Hepatic stellate cell (primary cell): ENCODE measurements at places on chromosomes 3 and 15.
A peak's percentile ranks its signal among the peaks of the same experiment; 100 is the strongest.

DNA sequence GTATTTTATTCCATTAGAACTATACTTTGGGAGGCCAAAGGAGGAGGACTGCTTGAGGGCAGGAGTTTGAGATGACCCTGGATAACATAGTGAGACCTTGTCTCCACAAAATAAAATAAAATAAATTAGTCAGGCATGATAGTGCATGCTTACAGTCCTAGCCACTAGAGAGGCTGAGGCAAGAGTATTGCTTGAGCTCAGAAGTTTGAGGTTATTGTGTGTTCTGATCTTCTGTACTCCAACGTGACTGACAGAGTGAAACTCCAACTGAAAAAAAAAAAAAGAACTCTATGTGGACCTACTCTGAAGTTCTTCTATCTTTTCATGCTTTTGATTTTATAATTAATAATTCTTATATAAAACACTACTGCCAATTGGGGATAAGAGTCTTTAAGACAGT, 1560.0 kb upstream of the GBE1 start:
- DNase-seq, result no peak

DNA sequence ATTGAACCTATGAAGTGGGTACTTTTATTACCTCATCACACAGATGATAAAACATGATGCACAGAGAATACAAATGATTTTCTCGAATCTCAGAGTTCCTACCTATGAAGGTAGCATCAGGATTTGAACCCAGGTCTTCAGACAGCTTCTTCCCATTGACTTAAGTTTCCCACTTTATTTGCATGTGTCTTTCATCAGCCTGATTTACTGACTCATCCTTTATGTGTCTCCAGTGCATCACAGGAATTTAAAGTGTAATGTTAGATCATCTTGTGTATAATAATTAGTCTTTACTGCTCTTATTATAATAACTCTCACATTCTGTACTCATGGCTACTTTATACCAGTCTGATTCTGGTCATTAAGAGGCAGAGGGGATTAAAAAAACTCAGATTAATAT, 449.4 kb upstream of the SUCLG2 start:
- DNase-seq, result no peak

DNA sequence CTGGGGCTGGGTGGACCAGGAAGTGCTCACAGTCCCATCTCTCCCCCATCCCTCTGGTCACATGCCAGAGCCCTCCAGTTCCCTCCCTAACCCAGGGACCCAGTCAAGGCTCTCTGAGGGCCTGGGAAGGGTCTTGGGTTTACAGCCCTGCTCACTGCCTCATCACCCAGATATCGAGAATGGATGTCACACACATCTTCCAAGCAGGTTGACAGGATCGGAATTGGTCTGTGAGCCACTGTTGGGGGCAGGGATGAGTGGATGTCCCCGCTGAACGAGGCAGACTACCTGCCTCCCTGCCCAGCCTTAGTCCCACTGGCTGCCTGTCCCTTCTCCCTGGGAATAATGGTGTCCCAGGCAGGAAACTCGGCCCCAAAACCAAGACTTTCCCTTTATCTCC, 20.0 kb upstream of the GOLGA6C start:
- no peak for DNase-seq

DNA sequence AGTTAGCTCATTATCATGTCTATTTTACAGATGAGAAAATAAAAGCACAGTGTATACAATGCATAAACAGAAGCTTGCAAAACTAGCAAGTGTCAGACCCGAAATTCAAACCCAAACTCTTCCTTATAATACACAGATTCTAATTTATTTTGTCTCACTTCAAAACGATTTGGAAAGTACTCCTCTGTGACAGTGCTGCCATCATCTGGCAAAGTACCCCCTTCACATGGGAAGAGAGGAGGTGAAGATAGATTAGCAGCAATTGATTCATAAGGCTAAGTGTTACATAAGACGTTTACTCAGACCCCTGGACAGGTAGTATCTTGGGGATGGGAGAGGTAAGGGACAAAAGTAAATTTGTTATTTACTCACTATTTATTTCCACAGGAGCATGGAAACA, 744.0 kb upstream of the SGO1 start:
- peak; percentile 0 for DNase-seq

DNA sequence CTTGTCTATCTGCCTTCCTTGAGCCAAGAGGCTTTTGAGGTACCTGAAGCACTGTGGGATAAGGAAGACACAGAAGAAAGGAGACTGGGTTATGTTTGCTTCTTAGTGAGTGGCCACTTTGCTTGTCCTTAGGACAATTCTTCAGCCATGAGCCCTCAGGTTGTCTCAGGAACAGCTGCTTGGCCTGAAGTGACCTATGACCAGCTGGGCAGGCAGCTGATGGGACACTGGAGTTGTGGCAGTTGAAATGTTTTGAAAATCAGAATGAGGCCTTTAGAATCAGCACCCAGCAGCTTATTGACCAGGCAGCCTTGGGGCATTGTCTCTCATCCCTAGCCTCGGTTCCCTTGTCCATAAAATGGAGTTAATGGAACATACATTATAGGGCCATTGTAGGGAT, 37.0 kb downstream of the RBP2 start:
- DNase-seq, result no peak

DNA sequence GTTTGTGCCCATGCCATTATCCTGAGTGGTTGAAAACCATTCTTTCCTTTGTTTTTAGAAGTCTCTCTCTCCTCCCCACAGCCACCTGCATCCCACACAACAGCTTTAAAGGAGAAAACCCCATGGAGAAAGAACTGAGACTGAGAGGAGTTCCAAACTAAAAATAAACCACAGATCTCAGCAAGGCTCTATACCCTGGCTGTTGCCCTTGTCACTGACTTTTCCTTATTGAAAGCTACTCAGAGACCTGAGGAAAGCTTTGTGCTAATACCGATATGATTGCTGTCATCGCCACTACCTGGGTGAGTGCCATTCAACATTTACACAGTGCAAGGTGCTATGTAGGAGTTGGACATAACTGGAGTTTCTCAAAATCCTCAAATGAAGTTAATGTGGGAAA, 55.5 kb upstream of the RASGRP1 start:
- no peak for DNase-seq

GRCh38 chr15:72796515-72797337, 13.2 kb upstream of the ADPGK start:
- peak; percentile 82 for DNase-seq

GRCh38 chr3:88410259-88410658, 260.5 kb downstream of the C3orf38 start:
- no peak for DNase-seq

DNA sequence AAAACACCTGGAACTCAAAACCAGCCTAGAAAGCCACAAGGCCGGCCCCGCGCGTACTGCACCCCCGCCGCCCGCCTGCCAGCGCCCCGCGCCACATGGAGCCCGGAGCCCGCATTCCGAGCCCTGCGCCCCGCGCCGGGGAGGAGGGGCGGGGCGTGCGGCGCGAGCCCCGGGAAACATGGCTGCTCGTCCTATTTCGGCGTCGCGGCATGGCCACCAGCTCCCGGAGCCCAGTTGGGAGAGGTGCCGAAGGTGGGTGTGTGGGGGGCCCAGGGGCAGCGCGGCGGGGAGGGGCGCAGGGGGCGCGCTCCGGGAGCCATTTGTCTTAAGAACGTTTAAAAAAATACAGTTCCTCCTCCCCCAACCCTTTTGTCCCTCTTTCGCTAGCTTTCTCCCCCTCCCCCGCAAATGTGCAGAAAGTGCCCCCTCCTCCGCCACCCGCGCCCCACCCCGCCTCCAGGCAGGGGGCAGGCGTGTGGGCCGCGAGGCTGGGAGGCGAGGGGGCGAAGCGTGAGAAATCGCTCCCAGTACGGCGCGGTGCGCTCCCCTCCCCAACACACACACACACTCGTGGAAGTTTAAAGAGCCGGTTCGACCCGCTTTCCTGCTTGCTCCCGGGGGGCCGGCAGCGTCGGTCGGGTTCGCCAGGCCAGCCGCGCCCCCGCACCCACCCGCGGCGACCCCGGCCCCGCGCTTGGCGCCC, 2.5 kb downstream of the ANP32A start:
- DNase-seq, result peak; percentile 74

DNA sequence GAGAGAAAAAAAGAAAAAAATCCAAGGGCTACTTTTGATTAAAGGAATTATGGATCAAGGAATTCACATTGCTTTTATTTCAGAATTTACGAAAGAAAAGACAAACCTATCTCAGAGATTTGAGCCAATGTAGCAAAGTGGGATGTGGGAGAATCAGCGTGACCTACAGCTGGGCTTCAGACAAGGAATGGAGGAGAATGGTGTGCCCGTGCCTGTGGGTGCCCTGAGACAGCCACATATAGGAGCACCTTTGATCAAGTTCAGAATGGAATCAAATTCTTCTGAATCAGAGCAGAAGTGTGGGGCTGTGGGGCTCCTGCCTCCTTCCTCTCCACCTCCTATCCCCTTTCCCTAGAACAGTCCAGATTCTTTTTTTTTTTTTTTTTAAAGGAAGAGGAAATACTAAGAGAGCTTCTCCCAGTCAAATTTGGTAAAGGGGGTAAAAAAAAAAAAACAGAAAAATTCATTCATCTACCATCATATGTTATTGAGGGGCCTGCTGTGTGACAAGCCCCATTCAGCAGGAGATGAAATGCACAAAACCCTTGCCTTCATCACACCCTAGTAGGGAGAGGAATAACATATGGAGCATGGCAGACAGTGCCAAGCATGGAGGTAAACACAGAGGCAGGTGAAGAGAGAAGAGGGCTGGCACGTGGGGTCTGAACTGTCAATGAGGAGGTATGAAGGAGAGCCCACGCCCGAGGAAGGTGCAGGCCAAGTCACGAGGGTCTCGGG, 25.0 kb upstream of the MUSTN1 start:
- DNase-seq, result no peak

DNA sequence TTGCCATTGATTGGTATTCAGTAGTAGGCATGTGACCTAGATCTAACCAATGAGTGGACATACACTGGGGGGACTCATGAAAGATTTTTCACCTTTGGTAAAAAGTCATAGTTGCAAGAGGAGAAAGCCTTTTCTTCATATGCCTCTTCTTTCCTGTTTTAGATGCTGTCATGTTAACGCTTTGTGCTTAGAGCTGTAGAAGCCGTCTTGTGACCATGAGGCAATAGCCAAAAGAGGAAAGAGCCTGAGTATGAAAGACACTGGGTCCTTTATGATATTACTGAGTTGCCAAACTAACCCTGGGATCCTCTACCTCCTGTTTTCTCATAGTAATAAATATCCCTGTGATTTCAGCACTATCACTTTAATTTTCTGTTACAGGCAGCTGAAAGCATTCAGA, 396.0 kb downstream of the FHIT start:
- no peak for DNase-seq

DNA sequence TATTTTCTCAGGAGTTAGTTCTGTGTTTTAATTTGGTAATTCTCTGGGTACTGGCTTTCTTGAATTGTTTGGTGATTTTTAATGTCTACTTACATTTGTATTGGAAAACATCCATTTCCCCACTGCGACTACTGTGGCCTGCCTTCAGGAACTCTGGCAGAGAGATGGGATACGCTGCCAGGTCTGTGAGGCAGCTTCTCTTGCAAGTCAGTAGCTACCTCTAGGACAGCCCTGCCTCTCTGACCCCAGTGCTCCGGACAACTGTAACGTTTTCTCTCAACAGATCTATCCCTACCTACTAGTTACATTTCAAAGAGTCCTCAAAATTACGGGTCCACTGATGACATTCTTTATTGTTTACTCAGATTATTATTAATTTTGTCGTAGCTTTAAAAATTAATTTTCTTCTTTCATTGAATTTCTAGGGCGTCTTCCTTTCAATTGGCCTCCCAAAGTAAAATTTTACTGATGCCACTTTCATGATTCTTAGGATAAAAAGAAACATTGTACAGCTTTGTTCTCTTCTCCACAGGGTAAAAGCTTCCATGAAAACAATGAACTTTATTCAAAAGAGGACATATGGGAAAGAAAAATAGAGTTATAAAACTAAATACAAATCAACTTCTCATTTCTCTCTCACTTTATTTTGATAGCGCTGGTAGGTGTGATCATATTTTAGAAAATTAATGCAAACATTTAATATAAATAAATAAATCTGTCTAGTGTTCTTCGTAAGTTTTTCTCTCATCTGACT, 123.2 kb upstream of the GOLGA8J start:
- DNase-seq, result no peak

- no peak for DNase-seq
Observed at GRCh38 chr15:40943764-40944365, 9.4 kb upstream of the CHAC1 start.

DNA sequence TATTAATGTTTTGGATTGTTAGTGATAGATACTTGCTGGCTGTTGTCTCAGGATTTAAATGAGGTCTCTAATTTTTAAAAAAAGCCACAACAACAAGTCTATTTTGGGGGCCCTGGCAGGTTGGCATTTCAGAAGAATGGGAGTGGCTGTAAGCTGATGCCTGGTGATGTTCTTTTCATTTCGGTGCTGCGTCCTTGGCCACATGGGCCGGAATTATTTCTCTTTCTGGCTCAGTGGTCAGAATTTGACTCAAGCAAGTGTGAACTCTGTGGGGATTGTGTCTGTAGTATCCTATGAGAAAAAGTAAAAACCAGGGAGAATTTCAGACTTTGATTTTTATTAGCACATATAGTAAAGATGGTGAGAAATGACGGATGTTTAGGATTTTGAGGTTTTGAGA, 203.0 kb downstream of the AKAP13 start:
- no peak for DNase-seq

DNA sequence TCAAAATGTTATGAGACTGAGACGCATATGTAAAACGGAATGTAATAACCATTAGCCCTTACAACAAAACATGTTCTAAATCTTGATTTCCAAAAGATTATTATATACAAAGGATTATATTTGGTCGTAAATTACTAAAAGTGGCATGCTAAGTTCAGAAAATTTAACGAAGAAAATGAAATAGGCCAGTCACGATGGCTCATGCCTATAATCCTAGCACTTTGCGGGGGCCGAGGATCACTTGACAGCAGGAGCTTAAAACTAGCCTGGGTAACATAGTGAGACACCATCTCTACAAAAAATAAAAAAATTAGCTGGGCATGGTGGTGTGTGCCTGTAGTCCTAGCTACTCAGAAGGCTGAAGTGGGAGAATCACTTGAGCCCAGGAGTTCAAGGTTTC, 29.0 kb downstream of the ACAD11 start:
- no peak for DNase-seq

GRCh38 chr3:60917141-60917540, 334.1 kb downstream of the FHIT start:
- DNase-seq, result no peak

DNA sequence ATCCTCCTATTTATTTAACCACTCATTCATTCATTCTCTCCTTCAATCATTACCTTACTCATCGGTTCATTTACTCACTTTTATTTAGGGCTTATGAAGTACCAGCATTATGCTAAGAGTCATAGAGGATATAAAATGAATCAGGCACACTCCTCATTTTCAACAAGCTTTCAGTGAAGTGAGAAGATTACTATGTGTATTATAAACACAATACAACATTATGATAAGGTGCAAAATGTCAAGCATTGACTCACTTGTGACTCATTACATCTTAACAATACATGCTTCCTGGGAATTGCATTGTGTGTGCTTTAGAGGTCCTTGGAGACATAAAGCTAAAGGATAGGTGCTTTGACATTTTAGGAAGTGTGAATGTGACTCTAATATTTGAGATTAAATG, 60.4 kb downstream of the PLAAT1 start:
- DNase-seq, result no peak
